ENCODE measurements at places on chromosomes 1 and 21.

DNA sequence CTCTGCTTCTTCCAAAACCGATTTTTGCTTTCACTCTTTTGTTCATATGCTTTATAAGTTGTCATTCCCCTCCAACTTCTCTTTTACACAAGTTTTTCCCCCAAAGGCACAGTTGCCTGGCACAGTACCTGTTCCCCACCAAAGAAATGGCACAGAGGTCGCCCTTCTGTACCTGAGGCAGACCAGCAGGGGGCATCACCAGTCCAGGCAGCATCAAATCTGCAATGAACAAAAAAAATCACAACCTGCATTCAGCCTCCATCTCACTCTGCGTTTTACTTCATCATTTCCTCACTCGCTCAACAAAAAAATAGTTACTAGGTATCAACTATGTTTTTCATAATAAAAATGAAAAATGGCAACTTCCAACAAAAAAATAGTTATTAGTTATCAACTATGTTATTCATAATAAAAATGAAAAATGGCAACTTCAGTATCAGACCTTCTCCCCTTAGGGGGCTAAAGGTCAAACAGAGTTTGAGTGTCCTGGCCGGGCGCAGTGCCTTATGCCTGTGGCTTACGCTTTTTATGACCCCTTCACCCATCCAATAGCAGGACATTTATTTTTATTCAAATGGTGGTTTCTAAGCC lies 4.1 kb downstream of the EIF2D start:
- peak; percentile 22 for DNase-seq

- no peak for DNase-seq
These were observed 9.2 kb downstream of the PADI2 start for GRCh38 chr1:17109892-17110554.

- no peak for DNase-seq
These were observed 14.0 kb downstream of the NR5A2 start for GRCh38 chr1:200041337-200042118.

DNA sequence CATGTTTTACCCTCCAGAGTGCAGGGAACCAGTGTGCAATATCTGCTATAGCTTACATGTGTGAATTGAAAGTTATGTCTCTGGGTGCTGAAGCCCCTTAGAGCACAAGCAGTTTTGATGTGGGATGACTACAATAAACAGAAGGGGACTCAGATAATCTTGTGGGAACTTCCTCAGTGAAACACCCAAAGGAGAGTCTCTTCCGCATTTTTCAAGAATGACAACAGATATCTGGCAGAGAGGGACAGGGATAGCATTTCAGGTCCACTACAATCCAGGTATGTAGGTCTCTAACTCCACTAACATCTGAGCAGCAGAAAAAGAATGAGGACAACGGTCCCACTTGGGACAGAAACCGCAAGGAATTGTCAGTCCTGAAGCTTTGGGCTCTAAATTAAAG lies 67.6 kb upstream of the PDE4B start:
- DNase-seq, result no peak

- DNase-seq, result no peak
These were observed 363.0 kb upstream of the DUSP10 start for GRCh38 chr1:222104694-222105392.

GRCh38 chr1:181140398-181140797 lies 51.9 kb downstream of the IER5 start:
- peak; percentile 50 for DNase-seq

Data from fibroblast of skin of back (primary cell).